Neuronal stem cell (in vitro differentiated cells): ENCODE measurements at places on chromosomes 6 and 20.

DNA sequence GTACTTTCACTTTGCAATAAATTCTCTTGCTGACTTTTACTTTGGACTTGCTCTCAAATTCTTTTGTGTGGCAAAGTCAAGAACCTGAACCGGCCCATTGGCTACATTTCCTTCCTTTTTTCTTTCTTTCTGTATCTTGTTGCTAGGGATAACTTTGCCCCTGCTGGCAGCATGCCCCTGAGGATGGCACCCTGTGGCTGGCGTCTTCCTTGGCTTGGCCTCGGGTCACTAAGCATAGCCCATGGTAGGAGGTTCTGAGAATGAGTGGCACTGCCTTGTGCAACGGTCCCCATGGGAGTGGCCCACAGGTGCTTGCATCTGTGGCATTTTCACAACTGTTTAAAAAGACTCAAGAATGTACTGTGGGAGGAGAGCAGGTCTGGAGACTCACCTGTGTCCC, 14.0 kb upstream of the HLA-F start:
- no peak for DNase-seq

- DNase-seq = no peak
Measured at GRCh38 chr6:17045581-17046322, 56.1 kb upstream of the STMND1 start.

- DNase-seq = no peak
Measured at GRCh38 chr6:114634016-114634415, 291.2 kb upstream of the HS3ST5 start.

GRCh38 chr20:55561259-55561658, 444.1 kb downstream of the CBLN4 start:
- DNase-seq = no peak

DNA sequence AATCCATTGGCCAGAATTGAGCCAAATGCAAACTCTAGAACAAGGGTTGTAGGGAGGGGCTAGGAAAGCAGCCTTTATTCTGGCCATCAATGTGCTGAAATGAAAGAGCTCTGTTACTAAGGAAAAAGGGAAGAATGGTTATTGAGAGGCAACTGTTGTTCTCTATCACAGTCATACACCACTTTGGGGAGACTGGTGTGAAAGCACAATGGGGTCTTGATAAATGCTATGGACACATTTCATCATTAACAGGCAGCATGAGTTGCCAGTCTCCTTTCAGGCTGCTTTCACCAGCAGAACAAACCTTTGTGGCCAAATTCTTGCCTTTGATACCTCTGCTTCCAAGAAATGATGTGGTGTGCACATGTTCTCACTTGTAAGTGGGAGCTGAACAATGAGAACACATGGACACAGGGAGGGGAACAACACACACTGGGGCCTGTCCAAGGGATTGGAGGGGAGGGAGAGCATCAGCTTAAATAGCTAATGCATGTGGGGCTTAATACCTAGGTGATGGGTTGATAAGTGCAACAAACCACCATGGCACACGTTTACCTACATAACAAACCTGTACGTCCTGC, 86.2 kb downstream of the CDS2 start:
- DNase-seq = no peak

DNA sequence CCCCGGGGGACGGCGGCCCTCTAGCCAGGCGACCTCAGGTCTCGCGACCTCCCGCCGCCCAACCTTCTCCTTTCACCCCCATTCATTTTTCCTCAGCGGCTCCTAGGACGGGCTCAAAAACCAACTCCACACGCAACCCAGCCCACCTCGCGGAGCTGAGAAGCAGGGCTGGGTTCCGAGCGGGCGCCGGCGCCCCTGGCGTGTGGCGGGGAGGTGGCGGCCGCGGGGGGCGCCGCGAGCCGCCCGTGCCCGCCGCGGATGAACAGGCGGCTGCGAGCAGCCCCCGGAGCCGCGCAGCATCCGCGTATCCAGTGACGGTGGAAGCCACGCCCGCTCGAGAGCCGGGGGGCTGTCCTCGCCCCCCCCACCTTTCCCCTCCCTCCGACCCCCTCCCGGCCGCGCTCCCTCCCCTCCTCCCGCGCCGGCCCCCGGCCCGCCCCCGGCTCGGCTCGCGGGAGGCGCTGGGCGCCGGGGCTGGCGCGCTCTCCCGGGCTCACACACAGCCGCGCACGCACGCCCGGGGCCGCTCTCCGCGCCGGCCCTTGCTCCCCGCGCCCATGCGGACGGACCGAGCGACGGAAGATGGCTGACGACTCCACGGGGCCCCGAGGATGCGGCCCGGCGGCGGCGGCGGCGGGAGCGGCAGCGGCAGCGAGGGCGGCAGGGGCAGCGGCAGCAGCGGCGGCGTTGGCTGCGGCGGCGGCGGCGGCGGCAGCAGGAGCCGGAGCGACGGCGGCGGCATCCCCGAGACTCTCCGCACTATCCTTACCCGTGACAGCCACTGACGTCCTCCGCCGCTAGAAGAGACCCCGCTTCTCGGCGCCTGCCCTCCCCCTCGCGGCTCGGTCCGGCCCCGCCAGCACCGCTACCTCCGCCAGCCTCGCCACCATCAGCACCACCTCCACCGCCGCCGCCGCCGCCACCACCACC, at the start of gene SOBP:
SOBP (plus strand) TSS at position 482 of the 930 bp plus-strand sequence. CDS start 500 bp downstream, outside the sequence.
- peak; percentile 67 for DNase-seq
